ENCODE measurements at places on chromosomes 16 and 17.

- DNase-seq, result no peak
Observed at GRCh38 chr16:48619547-48619946, 9.6 kb upstream of the N4BP1 start.

- no peak for DNase-seq
Observed at GRCh38 chr17:79062691-79063090, 11.9 kb upstream of the ENGASE start.

DNA sequence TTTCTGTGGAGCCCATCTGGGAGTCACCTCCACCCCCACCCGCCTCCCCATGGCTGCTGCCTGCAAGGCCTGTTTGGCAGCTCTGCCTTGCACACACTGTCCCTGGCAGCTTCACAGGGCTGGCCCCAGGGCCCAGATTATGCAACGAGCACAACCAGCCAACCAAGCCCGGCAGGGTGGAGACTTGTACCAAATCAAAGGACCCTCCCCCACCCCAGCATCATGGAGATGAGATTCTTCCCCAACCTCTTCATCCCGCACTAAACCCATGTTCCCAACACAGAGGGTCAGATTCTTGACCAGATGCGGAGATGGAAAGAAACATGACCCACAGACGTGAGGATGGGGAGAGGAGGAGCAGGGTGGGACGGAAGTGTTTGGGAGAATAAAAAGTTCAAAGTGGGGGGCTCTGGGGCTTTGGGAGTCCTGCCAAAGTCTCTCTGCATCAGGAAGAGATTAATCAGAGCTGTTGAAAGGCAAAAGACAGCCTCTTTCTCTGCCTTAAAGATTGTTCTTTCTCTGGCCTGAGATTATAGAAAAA, 3.8 kb downstream of the SMARCD2 start:
- peak; percentile 92 for DNase-seq

GRCh38 chr17:49457564-49458535, 37.2 kb upstream of the NGFR start:
- no peak for DNase-seq

DNA sequence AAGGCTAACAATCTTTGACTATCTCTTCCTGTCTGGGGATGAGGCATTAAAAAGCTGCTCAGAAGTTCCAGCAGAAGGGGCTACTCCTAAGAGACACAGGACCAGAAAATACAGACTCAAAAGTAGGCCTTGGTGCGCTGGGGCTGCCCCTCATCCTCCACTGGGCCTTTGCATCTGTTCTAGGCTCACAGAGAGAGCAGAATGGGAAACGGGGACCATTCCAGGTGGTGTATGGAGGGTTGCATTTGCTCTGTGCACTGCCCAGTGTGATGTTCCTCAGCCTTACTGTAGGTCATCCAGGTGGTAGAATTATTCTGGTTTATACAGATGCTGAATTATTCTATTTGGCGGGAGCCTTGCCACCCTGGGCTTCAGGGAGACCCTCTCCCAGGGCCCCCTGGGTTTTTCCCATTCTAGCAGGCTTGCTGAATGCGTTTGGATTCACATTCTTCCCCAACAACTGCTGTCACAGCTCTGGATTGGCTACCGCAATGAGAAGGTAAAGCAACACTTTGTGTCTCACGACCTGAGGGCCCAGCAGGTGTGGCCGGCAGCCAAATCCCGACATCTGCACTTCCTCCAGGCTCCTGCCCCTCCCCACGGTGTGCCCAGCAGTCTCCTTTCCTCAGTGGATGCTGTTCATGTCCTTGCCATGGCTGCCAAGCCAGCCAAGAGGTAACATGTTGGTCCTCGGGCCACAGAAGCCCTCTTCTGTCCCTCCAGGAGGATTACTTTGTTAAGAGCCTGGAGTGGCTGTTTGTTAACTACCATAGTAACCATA, 25.0 kb upstream of the ZNHIT3 start:
- no peak for DNase-seq

GRCh38 chr17:83065660-83066542, 13.5 kb upstream of the METRNL start:
- no peak for DNase-seq

DNA sequence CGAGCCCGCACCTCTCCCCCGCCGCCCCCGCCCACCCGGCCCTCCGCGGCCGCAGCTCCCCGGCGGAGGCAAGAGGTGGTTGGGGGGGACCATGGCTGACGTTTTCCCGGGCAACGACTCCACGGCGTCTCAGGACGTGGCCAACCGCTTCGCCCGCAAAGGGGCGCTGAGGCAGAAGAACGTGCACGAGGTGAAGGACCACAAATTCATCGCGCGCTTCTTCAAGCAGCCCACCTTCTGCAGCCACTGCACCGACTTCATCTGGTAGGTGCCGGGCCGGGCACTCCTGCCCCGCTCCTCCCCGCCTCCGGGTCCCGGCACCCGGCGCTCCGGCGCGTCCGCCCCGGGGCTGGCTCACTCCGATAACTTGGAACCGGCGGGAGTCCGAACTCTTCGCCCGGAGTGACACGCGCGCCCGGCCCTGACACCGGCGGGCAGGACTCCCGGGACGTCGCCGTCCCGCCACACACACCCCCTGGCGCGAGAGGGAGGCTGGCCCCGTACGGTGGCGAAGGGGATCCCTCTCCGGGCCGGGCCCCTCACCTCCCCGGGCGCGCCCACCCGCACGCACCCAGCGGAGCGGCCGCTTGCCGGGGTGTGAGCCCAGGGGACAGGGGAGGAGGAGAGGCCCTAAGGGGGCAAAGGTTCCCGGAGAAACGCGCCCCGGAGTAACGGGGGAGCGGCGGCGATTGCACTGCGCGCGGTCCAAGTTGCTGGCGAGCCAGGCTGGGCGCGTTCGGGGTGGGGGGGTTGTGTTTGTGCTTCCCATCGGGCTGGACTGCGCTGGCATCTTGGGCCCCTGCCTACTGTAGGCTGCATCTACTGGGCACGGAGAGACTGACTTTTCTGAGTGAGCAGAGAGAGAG, 581 bp downstream of the PRKCA start:
- peak; percentile 67 for DNase-seq

GRCh38 chr16:56637814-56638750, at the start of gene MT1A:
TSS of gene MT1A (plus strand) at chr16:56638666. CDS start at chr16:56638739, 73 bp downstream.
- DNase-seq, result peak; percentile 83

GRCh38 chr17:82787081-82787848, 35.4 kb downstream of the TBCD start:
- no peak for DNase-seq

GRCh38 chr16:30969246-30969842, 11.8 kb downstream of the SETD1A start:
- no peak for DNase-seq

DNA sequence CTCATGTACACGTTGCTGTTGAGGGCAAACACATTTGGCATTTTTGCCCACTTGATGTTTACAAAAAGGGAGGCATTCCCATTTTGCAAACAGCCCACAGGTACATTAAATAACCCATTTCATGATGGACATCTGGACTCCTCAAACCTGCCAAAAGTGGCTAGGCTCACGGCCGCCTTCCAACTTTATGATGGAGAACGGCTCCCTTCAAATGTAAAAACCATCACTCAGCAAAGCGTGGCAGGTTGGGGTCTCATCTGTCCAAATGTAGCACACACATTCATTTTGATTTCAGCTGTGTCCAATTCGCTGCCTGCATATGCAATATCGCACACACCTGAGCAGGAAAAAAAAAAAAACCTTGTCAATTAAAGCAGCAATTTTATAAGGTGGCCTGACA, 417.8 kb downstream of the TMEM114 start:
- DNase-seq, result no peak

GRCh38 chr17:17107891-17108431, 65.7 kb downstream of the MPRIP start:
- DNase-seq, result no peak

- no peak for DNase-seq
Observed at GRCh38 chr17:73293031-73293430, 18.8 kb downstream of the CDC42EP4 start.

DNA sequence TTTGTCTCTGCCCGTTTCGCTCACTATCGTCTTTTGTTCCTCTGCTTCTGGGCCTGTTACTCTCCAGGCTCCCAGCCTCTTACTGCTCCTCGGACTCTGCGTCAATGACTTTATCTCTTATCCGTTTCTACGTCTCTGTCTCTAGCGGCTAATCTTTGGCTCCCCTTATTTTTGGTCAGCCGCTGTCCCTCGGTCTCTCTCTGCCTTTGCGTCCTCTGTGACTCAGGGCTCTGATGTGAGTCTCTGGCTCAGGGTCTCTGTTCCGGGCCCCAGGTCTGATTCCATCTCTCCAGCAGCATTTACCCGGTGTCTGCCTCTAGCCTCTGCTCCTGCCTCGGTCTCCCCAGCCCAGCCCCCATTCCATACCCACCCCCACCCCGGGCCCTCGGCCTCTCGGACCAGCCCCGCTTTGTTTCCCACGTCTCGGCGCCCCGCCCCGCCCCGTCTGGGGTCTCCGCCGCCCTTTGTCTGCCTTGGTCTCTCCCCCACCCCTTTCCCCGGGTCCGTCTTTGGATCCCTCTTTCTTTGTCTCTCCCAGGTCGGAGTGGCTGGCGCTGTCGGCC, 547 bp upstream of the ZNF48 start:
- no peak for DNase-seq

DNA sequence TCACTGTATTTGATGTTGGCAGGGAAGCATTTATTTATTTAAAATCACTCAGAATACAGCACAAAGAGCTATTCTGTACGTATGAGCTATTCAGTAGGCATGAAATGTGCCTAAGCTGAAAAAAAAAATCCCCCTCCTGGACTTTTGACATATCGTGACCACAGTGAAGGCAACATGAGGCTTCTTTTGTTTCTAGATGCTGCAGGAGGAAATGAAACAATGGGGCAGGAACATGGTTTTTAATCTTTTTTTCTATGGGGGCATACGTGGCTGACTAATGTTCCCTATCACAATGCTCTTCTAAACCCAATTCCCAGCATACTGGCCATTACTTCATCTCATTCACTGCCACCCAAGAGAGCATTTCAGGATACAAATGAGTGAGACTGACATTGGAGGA, 191.0 kb upstream of the PMFBP1 start:
- DNase-seq, result no peak

DNA sequence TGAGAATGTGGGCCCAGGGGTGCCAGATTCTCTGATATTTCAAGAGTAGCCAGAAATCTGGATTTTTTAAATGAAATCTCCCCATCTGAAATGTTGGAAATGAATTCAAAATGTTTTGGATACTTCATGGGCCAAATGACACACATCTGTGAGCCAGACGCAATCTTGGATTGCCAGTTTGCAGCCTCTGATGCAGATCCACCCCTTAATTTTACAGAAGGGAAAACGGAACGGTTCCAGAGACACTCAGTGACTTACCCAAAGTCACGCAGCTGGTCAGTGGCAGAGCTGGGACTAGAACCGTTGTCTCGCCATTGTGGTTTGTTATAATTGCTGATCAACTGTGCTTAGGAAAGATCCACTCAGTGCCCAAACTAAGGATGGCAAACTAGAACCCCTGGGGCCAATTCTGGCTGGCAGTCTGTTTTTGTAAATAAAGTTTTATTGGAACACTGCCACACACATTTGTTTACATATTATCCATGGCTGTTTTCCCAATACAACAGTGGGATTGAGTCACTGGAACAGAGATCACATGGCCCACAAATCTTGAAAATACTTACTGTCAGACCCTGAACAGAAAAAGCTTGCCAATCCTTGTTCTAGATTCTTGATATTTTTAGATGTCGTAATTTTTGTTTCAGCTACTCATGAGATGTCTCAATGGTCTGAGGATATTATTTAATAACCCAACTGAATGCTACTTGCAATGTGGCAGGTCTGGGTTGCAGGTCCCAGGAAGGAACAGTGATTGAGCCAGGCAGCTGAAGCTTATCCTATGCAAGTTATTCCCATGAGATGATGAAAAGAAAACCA, 143.8 kb downstream of the AXIN2 start:
- DNase-seq, result no peak

- no peak for DNase-seq
Observed at GRCh38 chr17:9144502-9145249, 123.4 kb downstream of the NTN1 start.

DNA sequence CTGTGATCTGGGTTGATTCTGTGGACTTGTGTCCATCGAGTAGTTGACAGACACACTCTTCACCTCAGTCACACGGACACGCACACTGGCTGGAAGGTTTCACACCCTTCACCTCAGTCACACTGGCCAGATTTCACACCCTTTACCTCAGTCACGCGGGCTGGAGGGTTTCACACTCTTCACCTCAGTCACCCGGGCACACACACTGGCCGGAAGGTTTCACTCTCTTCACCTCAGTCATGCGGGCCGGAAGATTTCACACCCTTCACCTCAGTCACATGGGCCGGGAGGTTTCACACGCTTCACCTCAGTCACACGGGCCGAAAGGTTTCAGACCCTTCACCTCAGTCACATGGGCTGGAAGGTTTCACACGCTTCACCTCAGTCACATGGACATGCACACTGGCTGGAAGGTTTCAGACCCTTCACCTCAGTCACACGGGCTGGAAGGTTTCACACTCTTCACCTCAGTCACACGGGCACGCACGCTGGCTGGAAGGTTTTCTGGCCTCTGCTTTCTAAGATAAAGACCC, 96.2 kb downstream of the PGS1 start:
- no peak for DNase-seq

- DNase-seq, result peak; percentile 16
Observed at GRCh38 chr16:25747160-25747758, 55.5 kb downstream of the HS3ST4 start.

DNA sequence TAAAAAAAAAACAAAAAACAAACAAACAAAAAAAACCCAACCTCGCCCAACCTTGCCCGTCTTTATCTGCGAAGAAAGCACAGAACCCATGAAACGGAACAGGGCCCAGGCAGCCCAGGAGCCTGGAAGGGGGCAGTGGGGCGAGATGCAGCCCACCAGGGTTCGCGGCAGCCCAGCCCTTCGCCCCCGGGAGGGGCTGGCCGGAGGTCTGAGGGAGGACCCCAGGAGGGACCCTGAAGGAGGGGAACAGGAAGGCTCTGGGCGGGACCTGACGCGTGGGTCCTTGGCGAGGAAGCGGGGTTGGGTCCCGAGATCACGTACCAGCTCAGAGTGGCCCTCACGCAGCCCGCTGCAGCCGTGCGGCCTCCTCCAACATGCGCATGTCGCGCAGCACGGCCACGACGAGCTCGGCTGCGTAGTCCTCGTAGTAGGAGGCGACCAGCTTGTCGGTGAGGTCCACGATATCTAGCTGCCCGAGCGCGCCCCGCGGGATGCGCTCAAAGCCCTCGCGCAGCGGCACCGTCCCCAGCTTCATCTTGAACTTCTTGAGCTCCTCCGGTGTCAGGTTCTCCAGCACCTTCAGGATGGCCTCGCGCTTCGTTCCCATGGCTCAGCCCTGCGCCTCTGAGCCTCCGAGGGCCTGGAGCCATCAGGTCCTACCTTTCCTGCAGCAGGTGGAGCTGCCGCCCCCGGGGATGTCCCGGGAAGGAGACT, at the start of gene PYDC1:
Gene PYDC1 (minus strand): TSS at position 714 of the 714 bp plus-strand sequence. CDS start 107 bp downstream, at position 607.
- DNase-seq, result no peak
